Stimulated activated CD8-positive, alpha-beta memory T cell treated with anti-CD3 and anti-CD28 coated beads, Interleukin-4, amount 100 ng/mL, for 4 hours (primary cell): ENCODE measurements at places on chromosomes 4 and X.

GRCh38 chr4:169160825-169161224 is 109.9 kb downstream of the SH3RF1 start:
- DNase-seq: no peak

DNA sequence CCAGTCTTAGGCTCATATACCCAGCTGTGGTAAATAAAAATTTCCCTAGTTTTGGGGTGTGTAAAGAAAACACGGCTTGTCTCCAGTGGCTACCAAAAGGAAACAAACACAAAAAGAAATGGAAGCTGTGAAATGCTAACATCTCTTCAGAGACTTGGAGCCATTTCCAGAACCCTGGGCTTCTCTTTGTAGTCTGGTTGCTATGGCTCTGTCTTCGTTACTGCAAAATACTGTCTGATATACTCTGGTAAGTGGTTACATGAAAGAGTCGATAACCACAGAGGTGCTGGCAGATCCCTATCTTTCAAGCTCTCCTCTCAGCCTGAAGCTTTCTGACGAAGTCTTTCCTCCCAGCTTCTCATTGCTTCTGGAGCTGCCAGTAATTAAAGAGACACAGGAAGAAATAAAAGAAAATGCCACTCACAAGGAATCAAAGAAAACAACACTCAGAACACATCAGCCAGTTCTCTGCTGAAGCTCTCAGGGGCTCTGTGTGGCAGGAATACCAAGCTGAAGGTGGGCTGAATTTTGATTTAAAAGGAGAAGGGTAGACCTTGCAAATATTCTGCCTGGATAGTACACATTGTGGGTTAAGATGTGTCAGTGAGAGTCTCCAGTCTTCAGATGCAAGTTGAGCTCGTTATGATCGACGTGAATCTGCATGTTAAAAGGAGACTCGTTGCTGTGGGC is 107.6 kb upstream of the FAM9C start:
- no peak for DNase-seq

GRCh38 chr4:144645631-144646522 is at the start of gene HHIP:
Gene HHIP (plus strand): TSS chr4:144646156. CDS start chr4:144646676, 520 bp downstream.
- no peak for DNase-seq

DNA sequence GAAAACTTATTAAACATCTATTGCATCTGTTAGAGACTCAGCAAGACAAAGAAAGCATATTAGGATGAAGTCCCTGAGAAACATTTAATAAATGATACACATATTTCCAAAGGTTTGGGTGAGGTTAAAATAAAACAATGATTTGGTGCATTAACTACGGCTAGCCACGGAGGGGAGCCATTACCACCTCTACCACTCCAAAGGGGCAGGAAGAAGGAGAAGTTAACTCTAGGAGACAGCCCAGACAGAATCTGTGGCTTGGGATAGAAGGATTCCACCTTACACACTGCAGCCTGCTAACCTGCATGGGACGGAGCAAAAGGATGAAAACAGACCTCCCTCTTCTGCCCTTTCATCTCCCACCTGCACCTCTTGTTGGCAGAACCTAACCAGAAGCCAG is 189.1 kb upstream of the C1QTNF7 start:
- DNase-seq: no peak

DNA sequence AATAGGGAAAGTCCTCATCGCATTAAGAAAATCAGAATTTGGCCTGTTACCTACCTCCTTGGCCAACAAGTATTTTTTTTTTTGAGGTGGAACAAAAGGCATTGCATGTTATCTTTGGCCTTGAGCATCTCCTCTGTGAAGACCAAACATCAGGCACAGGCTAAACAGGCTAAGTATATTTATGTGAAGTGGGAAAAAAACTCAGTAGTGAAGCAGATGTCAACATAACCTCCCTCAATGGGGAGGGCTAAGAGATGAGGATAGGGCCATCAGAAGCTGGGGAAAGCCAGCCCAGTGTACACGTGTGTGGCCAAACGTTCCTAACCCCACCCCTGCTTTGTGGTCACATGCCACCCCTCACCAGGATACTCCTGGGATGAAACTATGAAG is 102.5 kb downstream of the FNIP2 start:
- DNase-seq: no peak

GRCh38 chr4:27318740-27319139 is 458.1 kb downstream of the STIM2 start:
- no peak for DNase-seq

DNA sequence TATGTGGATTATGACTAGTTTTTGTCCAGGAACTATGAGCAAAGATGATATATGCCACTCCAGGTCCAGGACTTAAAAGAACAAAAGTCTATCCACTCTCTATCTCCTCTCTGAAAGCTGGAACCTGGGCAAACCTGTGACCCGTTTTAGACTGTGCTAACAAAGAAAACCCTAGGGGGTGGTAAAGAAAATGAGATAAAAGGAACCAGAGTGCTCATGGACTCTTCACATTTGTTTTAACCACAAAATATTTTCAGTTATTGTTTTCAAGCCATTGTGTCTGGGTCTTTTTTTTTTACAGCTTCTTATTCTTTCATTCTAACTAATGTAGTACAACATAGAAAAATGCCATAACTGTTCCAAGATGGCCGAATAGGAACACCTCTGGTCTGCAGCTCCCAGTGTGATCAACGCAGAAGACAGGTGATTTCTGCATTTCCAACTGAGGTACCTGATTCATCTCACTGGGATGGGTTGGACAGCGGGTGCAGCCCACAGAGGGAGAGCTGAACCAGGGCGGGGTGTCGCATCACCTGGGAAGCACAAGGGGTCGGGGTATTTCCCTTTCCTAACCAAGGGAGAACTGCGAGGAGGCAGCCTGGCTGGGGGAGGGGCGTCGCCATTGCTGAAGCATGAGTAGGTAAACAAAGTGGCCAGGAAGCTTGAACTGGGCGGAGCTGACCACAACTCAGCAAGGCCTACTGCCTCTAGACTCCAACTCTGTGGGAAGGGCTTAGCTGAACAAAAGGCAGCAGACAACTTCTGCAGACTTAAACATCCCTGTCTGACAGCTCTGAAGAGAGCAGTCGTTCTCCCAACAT is 45.1 kb downstream of the CHM start:
- DNase-seq: no peak

DNA sequence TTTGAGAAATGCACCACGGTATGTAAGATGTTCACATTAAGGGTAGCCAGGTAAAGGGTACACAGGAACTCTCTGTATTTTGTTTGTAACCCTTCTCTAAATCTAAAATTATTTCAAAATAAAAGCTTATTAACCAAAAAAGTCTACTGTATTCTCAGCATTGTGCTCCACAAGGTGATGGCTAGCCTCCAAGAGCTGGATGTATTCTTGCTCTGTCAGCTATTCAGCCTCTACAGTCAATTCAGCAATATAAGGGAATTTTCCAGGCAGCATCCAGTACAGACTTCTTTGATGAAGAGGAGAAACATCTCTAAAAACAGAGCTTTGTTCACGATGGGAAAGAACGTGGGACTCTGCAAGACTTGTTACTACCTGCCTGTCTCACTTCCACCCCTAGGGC is 63.5 kb upstream of the MAOA start:
- DNase-seq: no peak

DNA sequence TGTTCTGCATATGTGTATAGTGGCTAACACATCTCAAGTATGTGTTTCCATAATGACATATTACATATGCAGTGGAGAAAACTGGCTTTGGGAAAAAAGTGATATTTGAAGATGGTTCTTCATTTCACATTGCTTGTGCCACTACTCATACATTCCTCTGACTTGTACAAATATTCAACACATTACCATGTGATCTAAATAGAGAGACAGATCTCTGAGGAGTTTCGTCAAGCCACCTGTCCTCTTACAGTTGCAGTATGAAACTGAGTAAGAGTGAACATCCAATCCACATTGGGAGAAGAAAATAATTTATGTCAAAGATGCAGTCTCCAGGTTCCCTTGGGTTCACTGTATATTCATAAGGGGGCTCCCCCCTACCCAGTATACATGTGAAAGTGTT is 123.9 kb downstream of the KDR start:
- no peak for DNase-seq

GRCh38 chr4:19009881-19010280 is 988.3 kb upstream of the LCORL start:
- no peak for DNase-seq

- DNase-seq: no peak
Measured at GRCh38 chr4:38859501-38859900, 2.9 kb upstream of the TLR6 start.

DNA sequence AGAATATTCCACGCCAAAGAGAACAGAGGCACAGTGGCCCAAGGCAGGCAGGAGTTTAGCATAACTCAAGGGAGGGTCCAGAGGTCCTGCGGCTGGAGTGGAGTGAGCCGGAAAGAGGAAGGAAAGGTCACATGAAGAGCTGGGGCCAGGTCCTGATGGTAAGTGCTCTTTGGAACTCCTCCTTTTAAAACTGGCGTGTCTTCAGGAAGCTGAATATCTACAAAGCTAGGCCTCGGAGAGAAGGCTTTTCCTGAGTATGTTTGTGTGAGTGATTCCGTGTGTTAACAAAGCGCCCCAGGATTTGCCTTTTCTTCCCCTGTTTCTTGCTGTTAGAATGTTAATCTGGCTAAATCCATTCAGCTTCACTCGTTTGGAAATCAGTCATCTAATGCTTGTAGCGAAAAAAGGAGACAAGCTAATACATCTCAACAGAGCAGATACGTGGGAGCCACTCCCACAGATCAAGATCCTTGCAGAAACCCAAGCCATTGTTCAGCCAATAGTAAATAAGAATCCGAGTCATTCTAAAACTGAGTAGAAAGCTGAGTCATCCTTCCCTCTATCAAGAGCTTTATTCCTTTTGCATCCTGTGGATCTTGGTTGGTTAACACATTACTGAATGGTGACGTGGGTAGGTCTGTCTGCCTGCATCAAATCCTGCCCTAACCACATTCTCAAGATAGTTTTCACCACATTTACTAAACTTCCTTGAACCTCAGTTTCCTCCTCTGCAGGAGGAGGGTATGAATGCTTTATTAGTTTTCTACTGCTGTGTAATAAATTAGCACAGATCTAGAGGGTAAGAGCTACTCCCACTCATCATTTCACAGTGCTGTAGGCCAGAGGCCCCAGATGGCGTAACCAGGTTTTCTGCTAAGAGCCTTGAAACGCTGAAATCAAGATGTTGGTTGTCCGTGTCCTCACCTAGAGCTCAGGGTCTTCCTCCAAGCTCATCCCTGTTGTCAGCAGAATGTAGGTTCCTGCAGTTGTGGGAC is 43.2 kb upstream of the RBM47 start:
- no peak for DNase-seq

DNA sequence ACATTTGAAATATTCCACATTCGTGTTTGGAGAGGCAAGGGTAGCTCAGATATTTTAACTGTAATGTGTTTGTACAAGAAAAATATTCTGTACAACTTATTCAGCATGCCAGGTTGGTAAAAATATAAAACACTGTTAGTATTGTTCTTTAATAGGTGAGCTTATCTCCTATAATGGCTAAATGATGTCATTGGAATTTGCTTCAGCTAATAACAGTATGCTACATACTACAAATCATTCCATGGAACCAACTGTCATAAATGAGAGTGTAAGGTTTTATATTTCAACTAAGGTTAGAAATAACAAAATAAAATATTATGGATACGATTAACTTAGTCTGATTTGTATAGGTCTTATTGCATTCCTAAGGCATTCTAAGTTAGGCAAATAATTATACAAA is 206.6 kb downstream of the ADGRL3 start:
- DNase-seq: no peak
